Type B pancreatic cell (in vitro differentiated cells): ENCODE measurements at places on chromosomes 12 and 14. TPM values are rescaled to one million over a fixed set of nuclear protein-coding genes. Genes with fewer than 3 reads are reported as not detected.

Gene TTC6
- total RNA-seq: 3.0 and 4.6 TPM in 2 replicates

- DNase-seq: no peak
- H3K4me3 ChIP-seq: no peak overlapping the region
- H3K27ac ChIP-seq: no peak overlapping the region
- H3K36me3 ChIP-seq: peaks cover 25% of the 10 kb centered on the region
- no peaks in the 10 kb centered on the region for H3K27me3 ChIP-seq
- peaks cover 1% of the 10 kb centered on the region for H3K4me1 ChIP-seq
These were observed 56.8 kb downstream of the PAPLN start for GRCh38 chr14:73293782-73294781.

GRCh38 chr12:109999983-110000505 lies 814 bp downstream of the ANKRD13A start:
- peaks cover 22% of the 10 kb centered on the region for H3K4me1 ChIP-seq
- no peaks in the 10 kb centered on the region for H3K36me3 ChIP-seq
- H3K27ac ChIP-seq: peak overlapping the region; percentile 89
- DNase-seq: no peak
- no peaks in the 10 kb centered on the region for H3K27me3 ChIP-seq

GRCh38 chr14:92759300-92759678 lies 10.9 kb upstream of the LGMN start:
- H3K4me3 ChIP-seq: no peak overlapping the region
- no peak overlapping the region for H3K27ac ChIP-seq
- no peaks in the 10 kb centered on the region for H3K36me3 ChIP-seq
- H3K27me3 ChIP-seq: peaks cover 5% of the 10 kb centered on the region
- no peak for DNase-seq
